GM12891 (cell line): ENCODE measurements at places on chromosomes 7 and 10.

DNA sequence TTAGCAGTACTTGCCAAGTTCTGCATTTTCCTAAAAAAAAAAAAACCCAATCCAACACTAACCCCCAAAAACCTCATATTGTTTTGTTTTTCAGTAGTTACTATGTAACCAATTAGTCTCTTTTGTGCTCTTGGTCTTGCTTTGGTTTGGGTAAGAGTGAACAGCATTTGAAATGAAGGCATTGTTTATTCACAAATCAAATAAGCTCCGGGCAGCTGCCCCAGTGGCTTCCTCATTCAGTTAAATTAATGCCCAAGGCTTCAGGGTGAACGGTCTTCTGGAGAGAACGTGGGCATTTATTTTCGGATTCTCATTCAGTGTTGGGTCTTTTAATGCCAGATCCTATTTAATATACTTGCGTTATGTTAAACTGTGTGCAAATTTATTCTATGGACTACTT is 108.7 kb downstream of the GFRA1 start:
- no peak for DNase-seq

- DNase-seq: no peak
Observed at GRCh38 chr7:82507365-82507975, 63.9 kb upstream of the CACNA2D1 start.

GRCh38 chr10:63783882-63784281 is 262.7 kb downstream of the REEP3 start:
- DNase-seq: no peak

DNA sequence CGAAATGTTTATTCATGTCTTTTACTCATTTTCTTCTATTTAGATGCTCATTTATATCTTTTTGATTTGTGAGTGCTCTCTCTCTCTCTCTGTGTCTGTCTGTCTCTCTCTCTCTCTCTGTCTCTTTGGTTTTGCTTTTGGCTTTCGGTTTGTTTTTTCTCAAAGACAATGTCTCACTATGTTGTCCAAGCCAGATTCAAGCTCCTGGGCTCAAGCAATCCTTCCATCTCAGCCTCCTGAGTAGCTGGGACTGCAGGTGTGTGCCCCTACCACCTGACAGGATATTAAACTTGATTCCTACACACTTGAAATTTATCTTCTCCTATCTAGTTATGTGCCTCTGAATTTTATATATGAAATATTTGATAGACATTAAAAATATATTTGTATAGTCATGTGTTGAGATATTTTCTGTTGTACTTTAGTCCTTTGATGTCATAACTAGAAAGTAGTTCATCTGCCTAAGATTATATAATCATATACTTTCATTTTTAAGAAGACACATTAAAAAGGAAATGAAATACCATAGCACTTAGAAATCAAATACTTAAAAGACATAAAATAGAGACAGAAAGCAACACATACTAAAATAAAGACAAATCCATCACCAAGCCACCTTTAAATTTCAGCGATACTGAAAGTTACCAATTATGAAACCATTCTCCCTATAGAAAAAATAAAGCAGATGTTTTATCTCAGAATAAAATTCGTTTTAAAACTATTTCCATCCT is 68.1 kb upstream of the SFMBT2 start:
- DNase-seq: no peak

DNA sequence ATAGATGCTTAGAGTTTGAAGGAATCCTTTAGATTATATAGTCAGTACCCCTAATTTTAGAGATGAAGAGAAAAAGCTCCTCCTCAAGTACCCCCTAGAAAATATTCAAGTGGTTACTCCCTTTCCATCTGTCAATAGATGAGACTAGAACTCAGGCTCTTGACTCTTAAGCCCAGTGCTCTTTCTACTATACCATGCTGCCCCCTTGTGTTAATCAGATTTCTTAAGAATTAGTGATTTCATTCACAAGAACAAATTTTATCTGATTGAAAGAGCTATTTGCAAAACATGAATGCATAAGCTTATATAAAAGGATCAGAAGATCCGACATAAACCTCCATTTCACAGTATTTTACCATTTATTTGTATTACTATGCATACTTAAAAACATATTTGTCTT is 179.3 kb downstream of the TFEC start:
- no peak for DNase-seq
